Breast epithelium (tissue), 4 donors: ENCODE measurements at places on chromosomes 7 and 10.

DNA sequence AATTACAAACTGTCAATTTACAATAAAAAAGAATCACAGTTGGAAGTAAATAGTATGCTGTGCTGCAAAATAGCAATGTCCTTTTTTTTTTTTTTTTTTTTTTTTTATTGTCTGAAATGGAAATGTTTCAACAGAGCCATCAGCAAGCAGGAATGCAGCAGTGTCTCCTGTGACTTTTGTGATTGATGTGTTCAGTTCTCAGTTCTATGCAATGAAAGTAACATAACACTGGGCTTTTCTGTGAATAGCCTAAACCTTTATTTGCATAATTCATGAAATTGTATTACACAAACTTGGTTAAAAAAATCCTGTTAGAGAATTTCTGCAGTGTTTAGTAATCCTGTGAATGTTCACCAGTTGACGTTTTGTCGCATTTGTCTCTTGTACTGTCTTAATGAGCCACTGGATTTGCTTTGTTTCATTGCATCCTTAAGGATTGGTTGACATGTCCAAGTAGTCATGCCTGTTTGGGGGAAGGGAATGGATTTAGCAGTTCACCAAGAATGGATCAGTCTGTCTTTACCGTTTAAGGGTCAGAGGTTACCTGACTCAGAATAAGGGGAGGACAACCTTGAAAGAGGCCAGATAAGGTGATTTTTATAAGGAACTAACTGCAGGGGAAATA is 192.7 kb downstream of the MLLT10 start:
- no peak overlapping the region for H3K27ac ChIP-seq
- H3K4me1 ChIP-seq = no peaks in the 10 kb centered on the region
- no peak overlapping the region for H3K4me3 ChIP-seq
- no peak for DNase-seq
- H3K36me3 ChIP-seq = no peaks in the 10 kb centered on the region
- no peaks in the 10 kb centered on the region for H3K27me3 ChIP-seq

DNA sequence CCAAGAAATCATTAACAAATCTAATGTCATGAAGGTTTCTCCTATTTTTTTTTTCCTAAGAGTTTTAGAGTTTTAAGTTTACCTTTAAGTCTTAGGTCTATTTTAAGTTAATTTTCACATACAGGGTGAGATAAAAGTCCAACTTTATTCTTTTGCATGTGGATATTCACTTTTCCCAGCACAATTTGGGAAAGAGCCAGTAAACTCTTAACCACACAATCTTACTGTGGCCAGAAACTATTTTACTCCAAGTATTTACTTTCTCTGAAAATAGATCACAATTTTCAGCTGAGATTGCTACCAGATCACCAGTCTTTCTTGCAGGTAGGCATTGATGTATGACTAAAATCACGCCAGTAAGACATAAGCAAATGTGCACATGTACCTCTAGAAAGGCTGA is 728.5 kb downstream of the TNS3 start:
- H3K4me3 ChIP-seq = no peak overlapping the region
- no peak overlapping the region for H3K27ac ChIP-seq
- H3K27me3 ChIP-seq = no peaks in the 10 kb centered on the region
- H3K36me3 ChIP-seq = no peaks in the 10 kb centered on the region
- no peak for DNase-seq

DNA sequence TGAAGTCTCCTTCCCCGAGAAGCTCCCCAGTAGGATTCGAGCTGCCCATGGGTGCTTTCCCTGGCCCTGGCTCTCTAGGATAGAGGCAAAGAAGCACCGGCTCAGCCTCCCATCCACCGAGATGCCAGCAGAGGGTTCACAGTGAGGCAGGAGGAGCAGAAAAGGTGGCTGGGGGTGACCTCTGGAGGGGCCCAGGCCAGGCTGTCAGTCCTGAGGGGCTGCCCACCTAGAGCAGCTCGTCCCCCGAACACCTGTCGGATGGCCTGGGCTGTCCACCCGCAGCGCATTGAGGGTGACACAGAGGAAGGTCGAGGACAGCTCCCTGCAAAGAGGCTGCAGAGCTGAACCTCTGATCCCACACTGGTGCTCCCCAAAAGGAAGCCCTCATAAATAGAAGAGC is 167.2 kb upstream of the PPP2R2D start:
- no peak for DNase-seq
- H3K4me3 ChIP-seq = no peak overlapping the region
- no peaks in the 10 kb centered on the region for H3K4me1 ChIP-seq
- H3K27ac ChIP-seq = no peak overlapping the region
- peaks cover 21% of the 10 kb centered on the region for H3K27me3 ChIP-seq
- H3K36me3 ChIP-seq = no peaks in the 10 kb centered on the region

DNA sequence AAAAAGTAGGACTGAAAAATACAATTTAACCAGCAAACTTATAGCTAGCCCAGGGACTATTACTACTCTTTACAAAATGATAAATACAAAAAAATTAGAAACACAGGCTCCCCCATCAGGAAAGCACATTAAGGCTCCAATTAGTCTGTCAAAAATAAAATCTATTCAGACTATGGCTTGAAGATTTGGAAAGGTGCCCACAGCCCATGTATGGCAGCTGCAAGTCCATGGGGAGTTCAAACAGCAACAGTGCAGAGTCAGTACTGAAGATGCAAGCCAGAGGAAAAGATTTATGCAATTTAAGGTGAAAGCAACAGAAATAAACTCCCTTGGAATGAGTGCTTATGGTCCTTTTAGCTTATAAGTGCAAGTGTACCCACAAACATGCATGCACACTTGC is 29.7 kb downstream of the IMMP2L start:
- no peak overlapping the region for H3K4me3 ChIP-seq
- no peaks in the 10 kb centered on the region for H3K27me3 ChIP-seq
- DNase-seq = no peak

- no peaks in the 10 kb centered on the region for H3K36me3 ChIP-seq
- H3K4me1 ChIP-seq = no peaks in the 10 kb centered on the region
- no peak for DNase-seq
These were observed 1.5 kb upstream of the NOBOX start for GRCh38 chr7:144404946-144405345.

DNA sequence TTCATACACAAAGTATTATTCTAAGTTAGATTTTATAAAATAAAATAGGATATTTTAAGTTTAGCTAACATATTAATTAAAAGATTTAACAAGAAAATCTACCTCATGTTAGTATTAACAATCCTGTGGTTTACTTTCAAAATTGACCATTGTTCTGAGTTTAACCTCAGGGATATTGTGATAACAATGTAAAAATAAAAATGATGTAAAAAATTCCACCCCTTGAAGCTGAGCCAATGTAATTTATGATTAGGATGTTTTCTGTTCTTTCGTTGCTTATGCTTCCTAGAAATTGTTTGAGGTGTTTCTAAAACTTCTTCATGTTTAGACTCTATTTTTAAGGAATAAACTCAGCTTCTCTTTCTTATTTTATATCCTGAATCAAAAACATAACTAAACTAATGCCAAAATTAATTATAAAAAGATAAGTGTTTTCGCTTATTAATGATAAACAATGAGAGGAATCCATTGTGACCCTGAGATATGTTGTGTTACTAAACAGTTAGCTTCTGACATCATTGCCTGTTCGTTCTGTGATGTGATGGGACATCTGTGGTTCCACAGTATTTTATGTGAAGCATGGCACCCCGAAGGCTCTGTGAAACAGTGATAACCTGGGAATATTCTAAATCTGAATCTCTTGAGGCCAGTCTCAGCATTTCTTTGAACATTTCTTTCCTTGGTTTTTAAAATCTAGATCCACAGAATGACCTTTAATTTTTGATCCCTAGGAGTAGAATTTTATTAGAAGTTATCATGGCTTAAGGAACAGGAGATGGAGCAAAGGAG is 340.8 kb downstream of the ARL4A start:
- no peaks in the 10 kb centered on the region for H3K36me3 ChIP-seq
- no peak overlapping the region for H3K4me3 ChIP-seq
- H3K27me3 ChIP-seq = no peaks in the 10 kb centered on the region
- peak overlapping the region; percentile 73 for H3K27ac ChIP-seq
- DNase-seq = no peak

DNA sequence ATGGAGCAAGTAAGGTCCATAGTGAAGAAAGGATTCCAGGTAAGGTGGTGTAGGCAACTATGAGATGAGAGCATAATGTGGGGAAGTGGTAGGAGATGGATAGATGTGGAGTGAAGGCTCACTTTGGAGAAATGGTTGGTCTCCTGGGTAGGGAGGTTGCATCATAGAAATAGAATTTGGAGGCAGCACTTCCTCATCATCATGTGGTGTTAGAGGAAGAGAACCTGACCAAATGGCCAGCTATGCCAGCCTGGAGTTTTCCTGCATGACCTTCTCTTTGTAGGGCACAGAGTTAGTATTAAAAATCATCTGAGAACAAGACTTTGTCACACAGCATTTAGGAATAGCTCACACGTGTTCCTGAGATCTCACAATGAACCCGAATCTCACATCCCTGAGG is 126.7 kb upstream of the CXCL12 start:
- no peak overlapping the region for H3K4me3 ChIP-seq
- no peaks in the 10 kb centered on the region for H3K36me3 ChIP-seq
- DNase-seq = no peak

DNA sequence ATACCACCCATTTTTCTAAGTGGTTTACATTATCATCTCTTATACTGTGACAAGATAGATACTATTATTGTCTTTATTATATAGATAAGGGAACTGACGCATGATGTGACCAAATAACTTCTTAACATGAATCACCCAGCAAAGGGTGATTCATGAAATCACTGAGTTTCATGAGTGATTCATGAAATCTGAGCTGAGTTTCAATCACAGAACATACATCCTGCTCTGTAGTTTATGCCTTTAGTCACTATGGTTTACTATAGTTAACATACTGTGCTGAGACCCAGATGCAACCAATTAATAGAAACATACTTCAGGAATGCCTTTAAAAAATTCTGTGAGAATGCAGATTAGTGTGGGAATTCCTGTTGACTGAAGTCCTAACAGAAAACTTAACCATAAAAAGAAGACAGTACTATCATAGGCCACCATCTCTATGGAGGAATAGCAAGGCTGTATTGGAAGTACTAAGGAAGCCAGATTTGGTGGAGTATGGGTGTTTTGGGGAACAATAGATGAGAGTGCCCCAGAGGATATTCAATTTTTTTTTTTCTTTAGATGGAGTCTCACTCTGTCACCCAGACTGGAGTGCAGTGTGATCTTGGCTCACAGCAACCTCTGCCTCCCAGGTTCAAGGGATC is 43.1 kb upstream of the SEMA3A start:
- H3K27me3 ChIP-seq = no peaks in the 10 kb centered on the region
- no peaks in the 10 kb centered on the region for H3K4me1 ChIP-seq
- H3K4me3 ChIP-seq = no peak overlapping the region
- DNase-seq = no peak
- H3K36me3 ChIP-seq = no peaks in the 10 kb centered on the region

- peak overlapping the region; percentile 78 for H3K27ac ChIP-seq
- H3K27me3 ChIP-seq = no peaks in the 10 kb centered on the region
- H3K4me3 ChIP-seq = peak overlapping the region; percentile 62
- no peak for DNase-seq
- H3K4me1 ChIP-seq = no peaks in the 10 kb centered on the region
These were observed 930 bp downstream of the GIMAP6 start for GRCh38 chr7:150631084-150631826.

GRCh38 chr7:13542451-13542850 is 447.0 kb downstream of the ETV1 start:
- no peaks in the 10 kb centered on the region for H3K4me1 ChIP-seq
- DNase-seq = no peak
- H3K4me3 ChIP-seq = no peak overlapping the region
- H3K27ac ChIP-seq = no peak overlapping the region

DNA sequence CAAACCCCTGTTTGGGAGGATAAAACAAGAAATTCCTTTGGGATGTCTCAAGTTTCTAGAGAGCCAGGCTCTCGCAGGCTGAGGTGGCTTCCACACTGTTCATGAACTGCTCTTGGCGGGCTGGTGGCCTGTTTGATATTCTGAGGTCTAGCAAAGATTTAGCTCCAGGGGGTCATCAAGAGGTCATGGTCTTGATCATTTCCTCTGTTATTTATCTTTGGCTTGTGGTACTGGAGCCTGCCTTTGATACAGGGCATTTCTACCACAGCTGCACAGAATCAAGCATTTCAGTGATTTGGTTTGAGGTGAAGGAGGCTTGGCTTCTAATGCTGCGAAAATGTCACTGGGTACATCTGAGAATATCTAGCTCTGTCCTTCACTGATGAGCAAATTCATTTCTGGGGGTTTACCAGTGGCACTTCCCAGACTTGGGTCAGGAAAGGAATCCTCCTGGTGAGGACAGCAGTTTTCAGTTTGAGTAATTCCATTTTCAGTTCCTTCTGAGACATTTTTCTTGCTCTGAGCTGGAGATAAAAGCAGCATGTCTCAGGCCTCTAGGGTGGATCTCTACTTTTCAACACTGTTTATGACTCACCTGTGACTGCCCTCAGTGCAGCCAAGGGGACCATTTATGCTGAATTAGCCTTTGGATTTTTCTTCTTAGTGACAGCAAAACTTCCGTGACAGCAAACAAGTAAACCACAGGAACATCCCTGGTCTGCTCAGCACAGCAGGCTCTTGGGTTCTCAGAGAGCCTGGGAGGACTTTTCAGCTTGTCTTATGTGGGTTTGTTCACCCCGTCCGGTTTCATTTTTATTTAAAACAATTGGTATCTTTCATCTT is 312.0 kb downstream of the RNLS start:
- H3K36me3 ChIP-seq = no peaks in the 10 kb centered on the region
- no peak for DNase-seq
- no peaks in the 10 kb centered on the region for H3K27me3 ChIP-seq
- no peak overlapping the region for H3K4me3 ChIP-seq

DNA sequence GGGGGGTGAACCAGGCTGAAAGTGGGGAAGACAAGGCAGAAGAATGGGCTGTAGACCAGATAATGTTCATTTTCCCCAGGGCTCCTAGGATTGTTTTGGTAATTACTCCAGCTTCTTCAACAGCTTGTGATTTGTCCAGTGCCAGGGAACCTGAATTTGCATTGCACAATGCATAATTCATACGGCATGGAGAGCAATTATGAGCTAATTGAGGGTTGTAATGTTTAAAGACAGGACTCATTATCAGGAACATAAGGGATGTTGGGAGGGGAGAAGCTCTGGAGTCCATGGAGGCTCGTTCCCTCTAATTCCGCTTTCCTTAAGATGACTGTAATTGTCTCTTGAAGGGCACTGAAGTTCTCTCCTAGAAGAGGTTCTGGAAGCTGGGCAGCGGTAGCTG is 405.0 kb upstream of the ZMIZ1 start:
- no peaks in the 10 kb centered on the region for H3K36me3 ChIP-seq
- DNase-seq = no peak
- H3K27ac ChIP-seq = no peak overlapping the region

GRCh38 chr7:131629217-131629882 is 72.9 kb upstream of the PODXL start:
- H3K27ac ChIP-seq = no peak overlapping the region
- no peaks in the 10 kb centered on the region for H3K4me1 ChIP-seq
- H3K27me3 ChIP-seq = no peaks in the 10 kb centered on the region
- no peak overlapping the region for H3K4me3 ChIP-seq
